ENCODE measurements at places on chromosomes 13 and 19. TPM values are rescaled to one million over a fixed set of nuclear protein-coding genes. Genes with fewer than 3 reads are reported as not detected.
A peak's percentile ranks its signal among the peaks of the same experiment; 100 is the strongest.

GRCh38 chr19:4033028-4033956 lies 25.8 kb downstream of the PIAS4 start:
- no peak for DNase-seq

GRCh38 chr19:38869160-38869835 lies 8.8 kb downstream of the RINL start:
- DNase-seq = peak; percentile 74

GRCh38 chr19:7159105-7159933 lies 89.8 kb downstream of the ZNF557 start:
- DNase-seq = no peak

The PDX1 gene
- total RNA-seq = not detected

GRCh38 chr13:31962731-31963370 lies 68.7 kb upstream of the FRY start:
- DNase-seq = no peak

The SHC2 gene
- total RNA-seq = 5.3 TPM

DNA sequence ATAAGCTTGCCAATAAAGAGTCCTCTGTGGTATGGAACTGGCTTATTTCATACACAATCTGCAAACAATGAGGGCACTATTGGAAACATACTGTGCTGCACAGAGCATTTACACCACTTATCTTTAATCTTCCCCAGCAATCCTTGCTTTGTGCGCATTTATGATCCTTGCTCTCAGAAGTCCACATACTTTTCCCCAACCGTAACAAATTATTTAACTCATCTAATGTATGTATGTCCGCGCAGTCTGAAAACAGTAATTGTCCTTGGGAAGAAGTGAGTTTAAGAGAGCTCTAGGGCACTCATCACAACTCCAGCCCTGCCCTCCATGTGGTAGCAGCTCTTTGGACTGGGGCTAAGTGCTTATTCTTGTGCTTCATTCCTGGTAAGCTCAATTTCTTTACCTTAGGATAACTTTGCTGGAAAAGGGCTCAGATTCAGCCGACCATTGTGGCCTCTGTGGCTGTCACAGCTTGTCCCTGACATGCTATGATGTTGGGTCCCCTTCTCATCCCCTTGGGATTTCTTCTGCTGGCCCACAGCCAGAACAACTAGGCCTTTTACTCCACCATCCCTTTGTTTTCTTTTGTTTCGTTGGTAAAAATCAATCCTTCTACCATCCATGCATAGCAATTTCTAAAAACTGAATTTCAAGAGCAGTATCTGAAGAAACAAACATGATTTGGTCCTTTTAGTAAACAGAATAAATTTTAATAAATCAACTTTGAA lies 152.7 kb downstream of the TNFRSF19 start:
- no peak for DNase-seq

- DNase-seq = no peak
These were observed 154.9 kb downstream of the UGGT2 start for GRCh38 chr13:95898256-95898655.

DNA sequence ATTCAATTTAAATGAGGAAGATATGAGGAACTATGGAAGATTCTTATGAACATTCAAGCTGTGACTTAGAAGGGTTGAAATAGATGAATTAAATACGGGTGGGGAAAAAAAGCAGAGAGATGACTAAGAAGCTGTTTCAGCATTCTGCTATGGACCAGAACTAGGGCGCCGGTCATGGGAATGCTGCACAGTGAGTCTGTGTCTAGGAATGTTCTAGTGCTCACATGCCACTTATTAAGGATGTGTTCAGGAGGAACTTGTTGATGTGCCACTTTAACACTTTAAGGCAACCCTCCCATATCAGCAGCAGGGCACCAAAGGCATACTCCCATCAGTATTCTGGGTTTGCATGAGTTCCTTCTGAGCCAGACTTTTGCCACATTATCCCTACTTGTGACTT lies 152.1 kb downstream of the POSTN start:
- no peak for DNase-seq

- no peak for DNase-seq
These were observed 117.4 kb downstream of the ESD start for GRCh38 chr13:46679369-46680120.

The ZNF100 gene
- total RNA-seq = 3.7 TPM

DNA sequence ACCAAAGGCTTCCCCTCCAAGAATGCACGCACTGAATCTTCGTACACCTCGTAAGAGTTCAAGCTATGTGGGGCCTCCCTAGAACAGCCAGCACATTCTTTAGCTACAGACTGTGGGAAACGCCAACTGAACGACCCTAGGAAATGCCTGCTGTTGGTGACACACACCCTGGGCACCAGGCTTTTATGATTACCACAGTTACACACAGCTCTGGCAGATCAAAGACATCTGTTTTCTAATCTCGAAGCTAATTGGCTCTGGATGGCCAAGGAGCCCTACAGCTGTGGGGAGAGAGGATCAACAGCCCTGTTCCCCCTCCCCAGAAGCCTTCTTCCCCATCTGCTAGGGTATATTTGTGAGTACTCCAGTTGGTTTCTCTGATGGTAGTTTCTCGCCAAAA lies 123.0 kb downstream of the COL4A1 start:
- DNase-seq = no peak

GRCh38 chr19:38355728-38356725 lies 18.3 kb upstream of the PSMD8 start:
- DNase-seq = no peak

The CYP4F22 gene
- total RNA-seq = not detected

DNA sequence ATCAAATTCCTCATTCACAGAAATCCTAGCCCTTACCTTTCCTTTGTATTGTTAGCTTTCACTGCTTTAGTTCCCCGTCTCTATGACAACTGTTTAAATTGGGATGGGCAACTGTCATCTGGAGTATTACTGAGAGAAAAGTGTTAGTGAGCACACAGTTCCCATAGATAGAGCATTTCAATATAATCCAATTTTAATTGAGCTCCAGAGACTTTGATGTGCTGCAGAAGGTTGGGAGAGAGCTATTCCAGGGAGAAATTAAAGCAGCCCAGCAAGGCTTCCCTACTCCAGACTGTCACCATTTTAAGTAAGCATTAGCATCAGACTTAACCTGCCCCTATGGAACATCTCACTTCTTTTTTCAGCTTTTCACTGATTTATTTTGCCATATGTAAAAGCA lies 55.0 kb upstream of the MAB21L1 start:
- no peak for DNase-seq

The ZNF793 gene
- total RNA-seq = 5.7 TPM

The ZNF580 gene
- total RNA-seq = 25.0 TPM

DNA sequence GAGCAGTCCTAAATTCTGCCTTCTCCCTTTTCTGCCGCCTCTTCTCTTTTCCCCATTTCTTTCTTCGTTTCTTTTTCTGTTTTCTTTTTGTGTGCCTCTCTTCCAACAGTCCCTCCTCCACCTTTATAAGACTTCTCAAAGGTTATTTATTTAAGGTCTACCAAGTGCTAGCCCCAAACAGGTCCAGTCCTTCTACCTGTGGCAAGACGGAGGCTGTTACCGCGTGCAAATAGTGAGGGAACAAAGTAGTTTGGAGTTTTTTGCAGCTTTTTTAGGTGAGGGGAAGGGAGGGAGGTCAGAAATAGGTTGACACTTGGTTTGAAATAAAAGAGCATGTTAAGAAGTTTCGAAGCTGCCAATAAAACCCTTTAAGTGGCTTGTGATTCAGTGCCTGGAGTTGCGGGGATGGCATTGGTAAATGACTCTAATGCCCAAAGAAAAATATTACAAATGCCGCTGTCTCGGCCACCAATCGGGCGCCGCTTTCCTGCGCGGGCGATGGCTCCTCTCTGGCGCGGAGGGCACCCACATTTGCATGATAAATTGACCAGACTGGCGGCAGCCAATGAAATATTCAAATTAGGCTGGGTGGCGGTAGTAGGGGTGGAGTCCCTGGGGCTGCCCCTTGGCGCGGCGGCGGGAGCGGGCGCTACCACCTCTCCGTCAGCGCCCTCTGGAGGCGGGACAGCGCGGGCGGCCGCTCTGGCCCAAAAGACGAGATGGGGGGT lies 7.5 kb upstream of the TSHZ3 start:
- peak; percentile 93 for DNase-seq

DNA sequence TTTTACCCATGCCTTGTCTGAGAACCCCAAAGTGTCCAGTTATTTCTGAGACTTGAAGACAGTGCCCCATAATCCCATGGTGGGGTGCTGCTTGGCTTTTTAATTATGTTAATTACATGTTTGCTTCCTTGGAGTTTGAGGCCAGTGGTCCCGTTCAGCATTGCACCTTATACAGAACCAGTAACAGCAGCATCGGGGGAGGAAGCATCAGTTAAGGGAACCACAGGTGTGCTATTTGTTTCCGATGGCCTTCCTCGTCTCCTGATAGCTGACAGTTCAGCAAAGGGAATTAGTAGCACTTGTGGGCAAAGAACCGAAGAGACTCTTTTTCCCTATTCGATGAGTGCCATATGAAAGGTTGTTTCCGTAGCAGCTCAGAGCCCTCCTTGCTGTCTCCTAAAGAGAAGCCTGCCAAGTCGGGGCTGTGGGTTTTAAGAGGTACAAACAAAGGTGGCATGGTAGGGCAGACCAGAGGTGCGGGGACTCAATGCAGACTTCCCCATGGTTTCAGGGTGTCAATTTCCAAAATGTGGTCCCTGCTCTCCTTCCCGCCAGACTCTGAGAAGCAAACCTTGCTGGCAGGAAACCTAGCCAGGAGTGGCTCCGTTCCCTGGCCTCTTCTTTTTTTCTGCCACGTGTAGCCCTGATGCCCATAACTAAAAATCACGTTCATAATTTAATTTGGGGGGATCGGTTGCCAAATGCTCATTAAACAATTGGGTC lies 225.2 kb upstream of the TSHZ3 start:
- DNase-seq = no peak

DNA sequence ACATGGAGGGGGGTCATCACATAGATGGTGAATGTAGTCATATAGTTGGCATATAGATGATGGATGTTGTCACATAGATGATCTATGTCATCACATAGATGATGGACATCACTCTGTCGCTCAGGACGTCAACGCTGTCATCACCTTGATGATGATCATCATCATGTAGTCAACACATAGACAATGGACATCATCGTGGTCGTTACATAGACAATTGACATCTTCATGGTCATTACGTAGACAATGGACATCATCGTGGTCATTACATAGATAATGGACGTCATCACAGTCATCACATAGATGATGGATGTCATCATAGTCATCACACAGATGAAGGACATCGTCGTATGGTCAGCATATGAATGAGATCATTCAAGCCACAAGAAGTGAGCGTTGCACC lies 28.6 kb upstream of the SLC15A1 start:
- DNase-seq = no peak

The TNNT1 gene
- total RNA-seq = 33.8 TPM

DNA sequence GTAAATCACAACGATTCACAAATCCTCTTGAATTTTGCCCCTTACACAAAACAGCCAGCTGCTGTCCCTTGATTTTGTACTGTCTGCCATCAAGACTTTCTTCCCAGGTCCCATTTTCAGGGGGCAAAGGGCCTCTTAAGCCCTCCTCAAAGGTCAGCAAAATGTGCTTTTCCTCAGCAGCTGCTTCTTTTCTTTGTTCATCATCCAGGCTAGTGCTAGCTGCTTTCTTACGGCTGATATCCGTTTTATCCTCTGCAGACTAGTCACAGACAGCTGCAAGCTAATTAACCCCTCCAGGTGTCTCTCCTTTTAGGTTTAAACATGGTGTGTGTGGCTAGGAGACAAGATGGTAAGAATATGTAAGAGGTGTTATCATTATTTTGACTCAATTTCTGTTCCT lies 90.9 kb downstream of the NALCN start:
- DNase-seq = no peak

GRCh38 chr13:26220575-26220974 lies 1.5 kb downstream of the RNF6 start:
- DNase-seq = no peak

The IRGC gene
- not detected for total RNA-seq

The GRK1 gene
- 0.14 TPM for total RNA-seq

GRCh38 chr19:35085947-35086346 lies 29.7 kb upstream of the FXYD3 start:
- DNase-seq = no peak

- no peak for DNase-seq
These were observed 99.3 kb downstream of the DHRS12 start for GRCh38 chr13:51704399-51705313.

DNA sequence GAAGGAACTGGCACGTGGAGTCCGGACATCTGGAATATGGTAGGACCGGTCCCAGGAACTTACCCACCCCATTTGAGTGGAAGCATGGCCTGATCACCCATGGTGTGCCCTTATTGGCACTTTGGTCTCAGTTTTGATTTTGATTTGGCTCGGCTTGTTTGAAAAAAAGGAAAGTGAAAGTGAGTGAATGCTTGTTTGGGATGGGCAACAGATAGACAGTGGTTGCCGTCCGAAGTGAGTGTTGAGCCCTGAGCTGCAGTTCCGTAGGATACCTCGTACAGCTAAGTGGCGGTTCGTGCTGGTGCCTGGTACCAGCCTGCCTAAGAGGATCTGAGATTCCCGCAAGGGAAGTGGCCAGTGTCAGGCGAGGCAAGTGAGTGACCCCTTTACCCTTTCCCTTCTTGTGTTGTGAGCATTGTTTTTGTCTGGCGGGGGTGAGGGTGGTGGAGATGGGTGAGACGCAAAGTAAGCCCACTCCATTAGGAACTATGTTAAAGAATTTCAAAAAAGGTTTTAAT lies 605.8 kb downstream of the UQCRFS1 start:
- no peak for DNase-seq

GRCh38 chr13:46864941-46865340 lies 31.9 kb downstream of the HTR2A start:
- DNase-seq = no peak

The TSKS gene
- total RNA-seq = 0.52 TPM

GRCh38 chr13:75363371-75363770 lies 118.6 kb downstream of the TBC1D4 start:
- no peak for DNase-seq

The ZNF443 gene
- 0.41 TPM for total RNA-seq

The KCNC3 gene
- total RNA-seq = 0.14 TPM

DNA sequence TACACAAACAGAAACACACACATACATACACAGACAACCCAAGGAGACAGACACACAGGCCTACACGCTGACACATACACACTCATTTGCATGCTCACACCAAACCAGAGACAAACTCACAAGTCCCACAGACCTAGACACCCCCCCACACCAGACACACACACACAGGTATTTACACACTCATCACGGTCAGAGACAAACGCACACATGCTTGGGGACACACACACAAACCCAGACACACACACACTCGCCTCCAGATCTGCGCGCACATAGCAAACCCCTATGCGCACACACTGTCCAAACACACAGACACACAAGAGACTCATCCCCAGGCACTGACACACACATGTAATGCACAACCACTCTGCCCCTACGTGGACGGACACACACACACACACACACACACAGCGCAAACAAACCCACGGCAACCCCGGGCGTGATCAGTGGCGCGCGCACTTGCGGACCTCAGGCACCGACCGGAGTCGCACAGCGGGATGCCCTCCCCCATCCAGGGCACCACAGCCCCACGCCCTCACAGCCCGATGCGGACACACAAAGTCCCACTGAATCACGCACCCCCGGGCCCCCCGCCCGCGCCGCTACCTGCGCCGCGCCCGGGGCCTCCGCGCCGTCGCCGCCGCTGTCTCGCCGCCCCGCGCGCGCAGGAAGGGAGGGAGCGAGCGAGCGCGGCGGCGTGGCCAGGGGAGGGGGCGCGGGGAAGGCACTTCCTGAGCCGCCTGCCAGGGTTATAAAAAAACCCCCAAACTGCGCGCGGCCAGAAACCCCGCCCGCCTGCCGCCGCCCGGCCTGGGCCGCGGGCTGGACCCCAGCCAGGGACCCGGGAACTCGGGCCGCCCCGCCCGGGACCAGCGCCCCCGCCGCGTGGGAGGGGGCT lies at the start of gene ADAMTS10:
Gene ADAMTS10, minus strand, starts transcription at position 675 of the 895 bp plus-strand sequence. CDS start 5,005 bp downstream, outside the sequence.
- peak; percentile 93 for DNase-seq

GRCh38 chr19:5644037-5644436 lies 21.2 kb downstream of the SAFB start:
- no peak for DNase-seq

All from H7 (cell line).